H9 (cell line): ENCODE measurements at places on chromosomes 2 and 18.
A peak's percentile ranks its signal among the peaks of the same experiment; 100 is the strongest.

DNA sequence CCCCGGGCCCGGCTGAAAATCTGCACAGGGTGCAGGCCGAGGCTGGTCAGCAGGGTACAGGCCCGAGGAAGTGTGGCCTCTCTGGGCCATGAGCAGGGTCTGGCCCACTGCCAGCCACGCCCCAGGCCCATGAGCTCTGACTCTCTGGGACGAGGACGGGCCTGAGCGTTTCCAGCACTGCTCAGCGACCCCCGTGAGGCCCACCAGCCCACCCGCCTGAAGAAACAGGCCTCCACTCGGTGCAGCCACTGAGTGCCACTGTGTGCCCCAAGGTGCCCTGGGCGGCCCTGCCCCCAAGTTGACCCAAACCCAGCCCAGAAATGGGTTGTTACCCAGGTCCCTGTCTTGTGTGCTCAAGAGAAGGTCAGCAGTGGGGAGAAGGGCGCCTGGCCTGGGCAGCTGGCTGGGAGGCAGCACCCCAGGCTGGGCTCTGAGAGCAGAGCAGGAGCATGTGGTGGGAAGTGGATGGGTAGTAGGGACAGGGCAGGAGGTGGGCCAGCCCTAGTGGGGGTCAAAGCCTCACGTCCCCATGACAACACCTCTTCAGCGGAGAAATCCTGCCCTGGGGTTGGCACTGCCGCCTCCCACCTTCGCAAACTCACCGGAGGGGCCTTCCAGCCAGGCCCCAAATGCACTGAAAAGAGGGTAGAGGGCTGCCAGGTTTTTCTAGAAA lies 2.1 kb upstream of the SNED1 start:
- H3K4me1 ChIP-seq, result no peaks in the 10 kb centered on the region
- no peak overlapping the region for H3K4me3 ChIP-seq
- no peaks in the 10 kb centered on the region; the same call in 1 of the 2 replicates for H3K36me3 ChIP-seq
- DNase-seq, result peak; percentile 21
- H3K27ac ChIP-seq, result no peak overlapping the region
- peaks cover 3% of the 10 kb centered on the region; the same call in 1 of the 2 replicates for H3K27me3 ChIP-seq

GRCh38 chr2:11525762-11526161 lies 8.1 kb upstream of the GREB1 start:
- H3K4me3 ChIP-seq, result no peak overlapping the region
- H3K27ac ChIP-seq, result no peak overlapping the region
- H3K4me1 ChIP-seq, result peaks cover 11% of the 10 kb centered on the region; the same call in 1 of the 2 replicates
- H3K36me3 ChIP-seq, result peaks cover 9% of the 10 kb centered on the region; the same call in 1 of the 2 replicates

GRCh38 chr2:220662431-220662830 lies 909.7 kb downstream of the EPHA4 start:
- no peak overlapping the region for H3K4me3 ChIP-seq
- H3K4me1 ChIP-seq, result no peaks in the 10 kb centered on the region
- no peaks in the 10 kb centered on the region for H3K36me3 ChIP-seq
- DNase-seq, result no peak
- H3K27ac ChIP-seq, result no peak overlapping the region
- no peaks in the 10 kb centered on the region for H3K27me3 ChIP-seq

- no peak overlapping the region for H3K4me3 ChIP-seq
- peak; percentile 51 for DNase-seq
- no peaks in the 10 kb centered on the region for H3K27me3 ChIP-seq
Observed at GRCh38 chr2:198054299-198054698, 249.9 kb downstream of the PLCL1 start.

DNA sequence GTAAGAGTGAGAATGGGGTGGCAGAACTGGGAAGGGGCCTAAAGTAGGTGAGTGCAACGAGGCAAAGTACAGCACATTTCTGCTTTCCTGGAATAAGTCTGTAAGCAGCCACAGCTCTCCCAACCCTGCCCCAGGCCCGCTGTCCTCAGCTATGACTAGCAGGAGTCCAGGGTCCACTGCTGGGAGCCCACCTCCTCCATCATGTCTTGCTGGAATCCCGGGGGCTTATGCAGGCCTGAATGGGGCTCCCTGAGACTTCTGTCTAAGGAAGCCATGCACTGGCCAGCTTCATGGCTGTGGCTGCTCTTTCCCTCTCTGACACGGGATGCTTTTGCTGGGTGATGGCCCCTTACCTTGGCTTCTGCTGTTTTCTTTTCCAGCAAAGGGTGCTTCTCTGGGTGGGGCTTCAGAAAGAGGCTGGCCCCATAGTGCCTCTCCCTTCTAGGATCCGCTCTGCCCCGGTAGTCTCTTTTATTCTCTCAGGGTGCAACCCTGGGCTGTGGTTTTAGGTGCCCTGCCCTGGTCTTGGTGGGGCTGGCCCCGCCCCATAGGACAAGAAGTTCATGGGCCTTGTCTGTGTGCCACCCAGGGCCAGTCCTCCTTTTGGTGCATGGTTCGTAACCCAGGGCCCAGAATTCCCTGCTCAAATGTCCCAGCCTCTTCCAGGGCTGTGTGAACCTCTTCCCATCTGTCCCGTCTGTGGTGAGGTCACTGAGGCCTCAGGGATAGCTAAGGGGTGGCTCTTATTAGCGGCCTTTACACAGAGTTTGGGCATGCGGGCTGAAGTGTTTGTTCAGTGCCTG lies 33.8 kb upstream of the POLE4 start:
- no peaks in the 10 kb centered on the region for H3K4me1 ChIP-seq
- H3K27me3 ChIP-seq, result no peaks in the 10 kb centered on the region
- H3K4me3 ChIP-seq, result no peak overlapping the region
- DNase-seq, result no peak

- peak; percentile 90 for DNase-seq
- H3K4me1 ChIP-seq, result no peaks in the 10 kb centered on the region
- no peak overlapping the region for H3K27ac ChIP-seq
- H3K27me3 ChIP-seq, result no peaks in the 10 kb centered on the region
- H3K4me3 ChIP-seq, result peak overlapping the region; percentile 67
Observed at GRCh38 chr2:73156539-73157124, 43.9 kb upstream of the RAB11FIP5 start.

DNA sequence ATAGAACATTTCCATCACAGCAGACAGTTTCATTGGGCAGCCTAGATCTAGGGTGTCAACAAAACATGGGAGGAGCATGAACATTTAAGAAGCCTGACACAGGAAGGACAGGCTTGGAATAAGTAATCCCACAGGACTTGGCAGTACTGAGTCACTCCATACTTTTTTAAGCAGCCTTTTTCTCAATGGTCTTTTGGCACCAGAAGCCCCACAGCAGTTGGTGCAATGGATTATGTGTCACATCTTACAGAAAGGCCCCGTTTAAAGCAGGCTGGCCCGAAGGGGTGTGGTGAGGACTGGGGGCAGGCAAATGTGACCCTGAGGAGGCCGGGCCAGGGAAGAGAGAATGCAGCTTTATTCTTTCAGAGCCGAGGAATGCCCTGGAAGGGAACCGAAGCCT lies 26.6 kb downstream of the SPTBN1 start:
- no peak overlapping the region for H3K27ac ChIP-seq
- H3K36me3 ChIP-seq, result peaks cover 16% of the 10 kb centered on the region
- DNase-seq, result no peak
- no peaks in the 10 kb centered on the region for H3K27me3 ChIP-seq
- H3K4me1 ChIP-seq, result peaks cover 2% of the 10 kb centered on the region; the same call in 1 of the 2 replicates

DNA sequence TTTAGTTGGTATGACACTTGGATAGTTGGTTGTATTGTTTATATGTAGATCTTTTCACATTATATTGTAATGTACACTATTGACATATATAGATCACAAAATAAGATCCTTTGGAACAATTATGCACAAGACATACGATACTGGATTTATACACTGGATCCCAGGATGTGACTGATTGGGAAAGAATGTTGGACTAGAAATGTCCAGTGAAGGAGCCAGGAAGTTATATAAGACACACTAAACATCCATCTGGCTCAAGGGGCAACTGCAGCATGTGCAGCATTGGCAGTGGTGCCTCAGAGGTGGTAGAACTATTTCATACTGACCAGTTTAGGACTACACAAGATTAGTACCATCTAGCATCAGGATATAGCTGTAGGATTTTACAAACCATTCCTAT lies 104.9 kb downstream of the TRABD2A start:
- no peaks in the 10 kb centered on the region for H3K27me3 ChIP-seq
- no peaks in the 10 kb centered on the region for H3K4me1 ChIP-seq
- H3K27ac ChIP-seq, result no peak overlapping the region
- no peak for DNase-seq

- no peak overlapping the region for H3K4me3 ChIP-seq
- no peaks in the 10 kb centered on the region for H3K36me3 ChIP-seq
- no peak for DNase-seq
- H3K27ac ChIP-seq, result no peak overlapping the region
- no peaks in the 10 kb centered on the region; the same call in 1 of the 2 replicates for H3K27me3 ChIP-seq
Observed at GRCh38 chr2:84631985-84632384, 115.7 kb downstream of the DNAH6 start.

GRCh38 chr2:47300609-47301276 lies 102.2 kb upstream of the MSH2 start:
- H3K27me3 ChIP-seq, result no peaks in the 10 kb centered on the region
- no peak overlapping the region for H3K4me3 ChIP-seq
- no peaks in the 10 kb centered on the region for H3K36me3 ChIP-seq
- no peak for DNase-seq
- H3K4me1 ChIP-seq, result peaks cover 3% of the 10 kb centered on the region; the same call in 1 of the 2 replicates

DNA sequence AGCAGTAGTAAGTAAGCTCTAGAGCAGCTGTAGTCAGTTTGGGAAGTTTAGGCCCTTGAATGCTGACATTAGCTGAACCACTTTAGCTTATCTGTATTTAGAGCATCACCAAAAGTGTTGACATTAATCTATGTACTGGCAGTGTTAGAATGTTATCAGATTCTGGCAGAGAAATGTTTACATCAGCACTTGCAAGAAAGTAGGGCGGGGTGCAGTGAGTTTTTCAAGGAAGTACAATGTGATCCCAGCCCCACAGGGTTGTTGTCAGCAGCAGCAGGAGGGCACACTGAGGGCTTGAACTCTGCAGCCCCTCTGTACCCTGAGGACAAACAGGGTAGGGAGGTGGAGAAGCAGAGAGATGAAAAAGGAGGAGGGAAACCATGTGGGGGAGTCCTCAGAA lies 35.5 kb upstream of the RMP24 start:
- no peak for DNase-seq
- peaks cover 3% of the 10 kb centered on the region; the same call in 1 of the 2 replicates for H3K4me1 ChIP-seq
- H3K27me3 ChIP-seq, result no peaks in the 10 kb centered on the region
- H3K27ac ChIP-seq, result no peak overlapping the region
- H3K4me3 ChIP-seq, result no peak overlapping the region

- no peaks in the 10 kb centered on the region; the same call in 1 of the 2 replicates for H3K4me1 ChIP-seq
- no peak overlapping the region for H3K27ac ChIP-seq
- no peak overlapping the region for H3K4me3 ChIP-seq
- DNase-seq, result no peak
- no peaks in the 10 kb centered on the region for H3K27me3 ChIP-seq
- H3K36me3 ChIP-seq, result no peaks in the 10 kb centered on the region
Observed at GRCh38 chr2:215104226-215104625, 34.2 kb downstream of the ABCA12 start.

DNA sequence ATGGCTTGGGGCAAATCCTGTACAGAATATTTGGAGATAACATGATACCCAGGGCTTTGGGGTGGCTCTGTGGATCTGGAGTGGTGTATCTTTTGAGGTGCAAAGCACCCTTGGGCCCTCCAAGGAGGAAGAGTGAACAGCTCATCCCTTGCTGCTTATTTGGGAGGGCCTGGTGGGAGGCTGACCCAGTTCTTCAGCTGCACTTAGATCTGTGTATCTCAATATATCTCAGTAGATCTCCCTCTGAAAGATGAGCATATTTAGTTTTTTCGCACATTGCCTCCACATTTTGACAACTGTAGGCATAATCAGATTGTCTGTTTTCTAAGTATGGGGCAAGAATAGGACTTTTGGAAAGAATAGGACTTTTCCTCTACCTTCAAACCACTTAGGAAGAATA lies 2.8 kb downstream of the TRIM54 start:
- DNase-seq, result no peak
- no peak overlapping the region for H3K4me3 ChIP-seq
- no peaks in the 10 kb centered on the region for H3K36me3 ChIP-seq
- peaks cover 13% of the 10 kb centered on the region; the same call in 1 of the 2 replicates for H3K4me1 ChIP-seq
- H3K27ac ChIP-seq, result no peak overlapping the region
- no peaks in the 10 kb centered on the region for H3K27me3 ChIP-seq

GRCh38 chr18:79356435-79356834 lies 39.3 kb upstream of the NFATC1 start:
- H3K27me3 ChIP-seq, result no peaks in the 10 kb centered on the region
- no peaks in the 10 kb centered on the region for H3K4me1 ChIP-seq
- H3K36me3 ChIP-seq, result peaks cover 3% of the 10 kb centered on the region; the same call in 1 of the 3 replicates
- no peak for DNase-seq
- H3K27ac ChIP-seq, result no peak overlapping the region

GRCh38 chr2:215787565-215788178 lies 225.7 kb downstream of the MREG start:
- H3K36me3 ChIP-seq, result no peaks in the 10 kb centered on the region
- H3K27ac ChIP-seq, result no peak overlapping the region
- no peak for DNase-seq
- peaks cover 5% of the 10 kb centered on the region; the same call in 1 of the 2 replicates for H3K4me1 ChIP-seq
- no peaks in the 10 kb centered on the region for H3K27me3 ChIP-seq

DNA sequence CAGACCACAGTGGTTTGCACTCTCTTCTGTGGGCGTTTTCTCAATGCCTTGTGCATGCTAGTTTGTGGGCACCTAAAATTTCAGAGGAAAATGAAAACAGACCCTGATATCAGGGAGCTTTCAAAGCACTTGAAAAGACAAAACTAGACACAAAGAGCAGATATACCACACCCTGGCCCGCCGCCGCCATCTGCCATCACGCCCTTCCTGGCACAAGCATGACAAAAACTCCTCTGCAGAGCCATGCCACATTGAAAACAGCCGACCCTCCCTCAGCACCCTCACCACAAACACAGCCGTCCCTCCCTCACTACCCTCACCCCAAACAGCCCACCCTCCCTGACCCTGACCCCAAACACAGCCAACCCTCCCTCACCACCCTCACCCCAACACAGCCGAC lies 84.8 kb upstream of the RAB6C start:
- no peak for DNase-seq
- no peak overlapping the region for H3K27ac ChIP-seq
- H3K4me3 ChIP-seq, result no peak overlapping the region

DNA sequence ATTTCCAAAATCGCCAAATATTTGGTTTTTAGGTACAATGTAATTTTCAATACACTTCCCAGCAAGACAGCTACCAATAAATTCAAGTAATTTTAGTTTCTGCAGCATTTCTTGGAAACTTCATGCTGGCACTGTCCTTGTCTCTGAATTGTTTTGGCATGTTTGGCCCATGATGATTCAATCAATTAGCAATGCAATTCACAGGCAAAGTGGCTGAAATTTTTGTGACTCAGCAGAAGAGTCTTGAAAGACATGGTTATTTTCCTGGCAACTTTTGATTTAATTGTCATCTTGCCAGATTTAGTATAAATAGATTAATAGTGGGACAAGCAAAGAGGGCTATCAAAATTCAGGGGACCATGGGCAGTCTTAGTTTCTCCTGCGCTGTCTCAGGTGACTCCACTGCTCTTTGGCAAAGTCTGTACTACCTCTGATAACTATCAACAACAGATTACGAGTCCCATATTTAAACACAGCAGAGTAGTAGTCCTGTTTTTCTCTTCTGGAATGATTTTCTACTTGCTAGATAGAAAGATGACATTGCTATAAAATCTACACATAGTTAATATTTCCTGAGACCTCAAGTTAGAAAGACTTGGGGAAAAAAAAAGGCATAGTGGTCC lies 88.9 kb upstream of the CYP26B1 start:
- H3K27me3 ChIP-seq, result no peaks in the 10 kb centered on the region
- peaks cover 2% of the 10 kb centered on the region; the same call in 1 of the 2 replicates for H3K4me1 ChIP-seq
- no peak overlapping the region for H3K4me3 ChIP-seq
- no peak overlapping the region for H3K27ac ChIP-seq
